Kidney (tissue), 22 donors: ENCODE measurements at places on chromosomes 16 and 17. TPM values are rescaled to one million over a fixed set of nuclear protein-coding genes. Genes with fewer than 3 reads are reported as not detected.
A peak's percentile ranks its signal among the peaks of the same experiment; 100 is the strongest.

ZFP90 gene
- 30.3 TPM for total RNA-seq

EPX gene
- total RNA-seq, result 0.19 TPM

SOX15 gene
- 0.88 TPM for total RNA-seq

ITGA2B gene
- total RNA-seq, result 1.7 TPM

DNA sequence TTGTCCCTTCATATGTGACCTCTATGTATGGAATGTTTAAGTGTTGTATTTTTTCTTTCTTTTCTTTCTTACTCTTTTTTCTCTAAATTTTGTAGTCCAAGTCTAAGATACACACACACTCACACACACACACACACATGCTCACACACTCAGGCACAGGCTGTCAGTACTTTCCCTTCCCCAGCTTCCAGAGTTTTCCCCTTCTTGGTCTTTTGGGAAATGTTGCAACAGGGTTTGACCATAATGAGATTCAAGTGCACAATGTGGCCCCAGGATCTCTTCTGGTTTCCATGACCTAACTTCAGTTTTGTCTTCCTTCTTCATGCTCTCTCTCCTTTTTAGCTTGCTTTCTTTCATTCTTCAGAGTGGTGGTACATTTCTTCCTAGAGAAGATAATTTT lies 289.8 kb upstream of the FOXF1 start:
- no peak for DNase-seq
- no peak overlapping the region for H3K27ac ChIP-seq
- peaks cover 24% of the 10 kb centered on the region for H3K27me3 ChIP-seq
- H3K36me3 ChIP-seq, result no peaks in the 10 kb centered on the region
- H3K4me3 ChIP-seq, result no peak overlapping the region

DNA sequence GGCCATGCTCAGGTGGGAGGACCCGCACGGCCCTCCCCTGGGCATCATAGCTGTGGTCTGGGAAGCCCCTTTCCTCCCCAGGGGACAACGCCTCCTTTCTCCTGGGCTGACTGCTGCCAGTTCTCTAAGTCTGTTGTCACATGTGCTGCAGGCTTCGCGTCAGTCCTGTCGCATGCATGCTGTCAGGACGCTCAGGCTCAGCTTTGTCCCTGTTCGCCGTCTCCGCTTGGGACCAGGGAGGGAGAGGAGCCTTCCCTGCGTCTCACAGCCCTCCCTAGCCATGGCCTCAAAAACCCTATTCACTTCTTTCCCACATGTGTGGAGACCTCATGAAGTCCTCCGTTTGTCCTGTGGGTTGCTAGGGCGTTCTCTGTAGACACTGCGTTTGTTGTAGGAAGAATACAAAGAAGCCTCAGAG lies 21.4 kb downstream of the LDHD start:
- H3K4me3 ChIP-seq, result no peak overlapping the region
- H3K27ac ChIP-seq, result no peak overlapping the region
- peaks cover 4% of the 10 kb centered on the region for H3K36me3 ChIP-seq
- DNase-seq, result no peak
- H3K27me3 ChIP-seq, result no peaks in the 10 kb centered on the region
- peaks cover 19% of the 10 kb centered on the region for H3K4me1 ChIP-seq

GRCh38 chr16:56651586-56651985 lies at the start of gene MT1B:
MT1B (plus strand) TSS chr16:56651886; CDS start chr16:56651954, 68 bp downstream.
- H3K4me1 ChIP-seq, result no peaks in the 10 kb centered on the region
- peaks cover 12% of the 10 kb centered on the region for H3K27me3 ChIP-seq
- DNase-seq, result no peak
- H3K4me3 ChIP-seq, result no peak within 1 kb of the TSS

DNA sequence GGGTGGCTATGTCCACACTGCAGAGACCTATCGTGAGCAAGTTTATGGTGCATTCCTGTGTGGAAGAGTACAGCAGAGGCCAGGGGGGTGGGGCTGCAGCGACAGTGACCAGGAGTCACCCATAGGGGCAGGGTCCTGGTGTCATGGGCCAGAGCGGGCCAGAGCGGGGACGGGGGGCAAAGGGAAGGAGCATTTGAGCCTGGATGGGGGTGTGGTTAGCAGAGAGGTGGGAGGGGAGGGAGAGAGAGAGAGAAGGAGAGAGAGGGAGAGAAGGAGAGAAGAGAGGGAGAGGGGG lies 17.8 kb downstream of the JPH3 start:
- no peak for DNase-seq
- H3K27ac ChIP-seq, result no peak overlapping the region
- H3K4me1 ChIP-seq, result no peaks in the 10 kb centered on the region
- no peak overlapping the region for H3K4me3 ChIP-seq
- H3K36me3 ChIP-seq, result no peaks in the 10 kb centered on the region

DNA sequence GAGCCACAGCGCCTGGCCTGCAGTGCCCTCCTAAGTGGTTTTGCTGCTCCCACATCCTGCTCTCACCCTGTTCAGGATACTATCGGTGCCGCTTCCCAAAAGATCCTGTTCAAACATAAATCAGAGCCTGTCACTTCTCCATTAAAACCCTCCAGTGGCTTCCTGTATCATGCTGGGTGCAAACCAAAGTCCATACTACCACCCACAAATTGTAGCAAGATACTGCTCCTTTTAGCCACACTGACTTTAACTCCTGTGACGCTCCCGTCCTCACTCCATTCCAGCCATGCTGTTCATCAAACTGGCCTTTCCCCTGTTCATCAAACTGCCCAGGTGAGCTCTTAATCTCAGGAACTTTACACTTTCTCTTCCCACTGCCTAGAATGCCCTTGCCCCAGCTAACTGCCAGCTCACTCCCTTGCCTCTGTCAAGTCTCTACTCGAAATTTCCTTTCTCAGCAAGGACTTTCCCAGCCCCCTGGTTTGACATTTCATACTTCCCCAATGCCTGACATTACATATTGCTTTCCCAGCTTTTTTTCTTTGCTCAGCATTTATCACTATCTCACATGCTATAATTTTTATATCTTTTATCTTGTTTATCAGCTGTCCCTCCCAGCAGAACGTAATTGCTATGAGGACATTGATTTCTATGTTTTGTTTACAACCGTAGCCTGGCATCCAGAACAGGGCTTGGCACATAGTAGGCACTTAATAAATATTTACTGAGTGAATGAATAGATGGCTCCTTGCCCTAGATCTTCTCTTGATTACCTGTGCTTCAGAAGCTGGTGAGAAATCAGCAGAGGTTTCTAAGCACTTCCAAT lies 44.3 kb upstream of the SMURF2 start:
- DNase-seq, result no peak
- H3K36me3 ChIP-seq, result no peaks in the 10 kb centered on the region
- peaks cover 3% of the 10 kb centered on the region for H3K4me1 ChIP-seq
- peak overlapping the region; percentile 80 for H3K27ac ChIP-seq

DNA sequence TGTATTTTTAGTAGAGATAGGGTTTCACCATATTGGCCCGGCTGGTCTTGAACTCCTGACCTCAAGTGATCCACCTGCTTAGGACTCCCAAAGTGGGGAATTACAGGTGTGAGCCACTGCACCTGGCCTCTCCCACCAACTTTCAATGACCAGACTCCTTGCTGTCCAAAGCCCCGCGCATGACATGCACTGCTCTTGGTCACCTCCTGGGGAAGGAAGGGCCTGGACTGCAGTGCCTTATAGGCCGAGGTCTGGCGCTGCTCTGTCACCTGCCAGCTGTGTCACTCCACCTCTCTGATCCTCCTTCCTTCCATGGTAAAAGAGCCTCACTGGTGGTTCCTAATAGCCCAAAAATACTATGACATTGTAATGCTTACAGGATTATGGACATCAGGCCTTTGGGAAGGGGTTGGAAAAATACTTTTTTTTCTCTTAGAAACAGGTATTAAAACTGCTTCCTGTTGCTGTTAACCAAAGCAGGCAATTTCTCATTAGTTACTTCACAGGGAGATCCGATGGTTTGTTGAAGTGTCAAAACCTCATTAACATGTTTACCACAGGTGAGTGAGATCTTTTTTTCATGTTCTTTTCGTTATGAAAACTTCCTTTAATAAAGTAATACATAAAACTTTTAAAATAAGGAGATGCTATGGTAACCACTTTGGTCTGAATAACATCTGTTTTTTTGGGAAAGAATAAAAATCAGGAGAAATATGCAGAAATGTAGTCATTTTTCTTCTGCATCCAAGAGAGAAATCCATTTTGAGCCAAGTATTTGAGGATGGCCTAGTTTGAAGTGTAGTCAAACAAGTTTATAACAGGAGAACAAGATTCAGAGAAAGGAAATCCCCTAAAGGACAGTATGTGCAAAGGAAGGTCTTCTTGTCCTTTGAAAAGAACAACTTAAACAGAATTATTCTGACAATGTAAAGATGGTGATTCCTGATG lies 35.5 kb downstream of the GRB7 start:
- no peak for DNase-seq
- H3K4me1 ChIP-seq, result no peaks in the 10 kb centered on the region
- H3K27ac ChIP-seq, result no peak overlapping the region
- no peaks in the 10 kb centered on the region for H3K27me3 ChIP-seq

GRCh38 chr16:85568519-85568918 lies 44.6 kb upstream of the GSE1 start:
- peak overlapping the region; percentile 87 for H3K27ac ChIP-seq
- H3K36me3 ChIP-seq, result peaks cover 4% of the 10 kb centered on the region
- peak overlapping the region; percentile 2 for H3K4me3 ChIP-seq
- no peaks in the 10 kb centered on the region for H3K27me3 ChIP-seq

- H3K4me3 ChIP-seq, result no peak overlapping the region
- peaks cover 3% of the 10 kb centered on the region for H3K27me3 ChIP-seq
- no peak for DNase-seq
- no peak overlapping the region for H3K27ac ChIP-seq
- no peaks in the 10 kb centered on the region for H3K36me3 ChIP-seq
Observed at GRCh38 chr17:44989552-44990138, 21.5 kb upstream of the C1QL1 start.

GRCh38 chr16:53081686-53082407 lies 27.1 kb downstream of the CHD9 start:
- DNase-seq, result no peak
- no peaks in the 10 kb centered on the region for H3K36me3 ChIP-seq
- H3K4me1 ChIP-seq, result peaks cover 2% of the 10 kb centered on the region
- no peak overlapping the region for H3K27ac ChIP-seq

DNA sequence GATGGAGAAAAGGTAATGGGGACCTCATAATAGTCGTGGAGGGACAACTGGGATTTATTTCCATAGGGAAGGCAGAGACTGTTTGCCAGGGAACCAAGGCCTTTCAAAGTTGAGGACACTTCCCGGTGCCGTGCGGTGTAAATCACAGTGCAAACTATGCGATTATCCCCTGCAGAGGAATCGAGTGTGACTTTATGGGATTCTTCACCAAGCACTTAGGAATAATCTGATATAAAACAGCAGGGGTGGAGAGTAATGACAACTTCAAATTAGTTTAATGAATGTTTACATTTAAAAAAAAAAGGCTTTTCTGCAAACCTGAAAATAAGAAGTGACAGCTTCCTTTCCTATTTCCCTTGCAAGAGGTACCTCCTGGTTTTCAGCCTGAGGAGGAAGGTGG lies 538.2 kb downstream of the MAF start:
- DNase-seq, result no peak
- no peak overlapping the region for H3K27ac ChIP-seq
- H3K27me3 ChIP-seq, result no peaks in the 10 kb centered on the region
- H3K4me1 ChIP-seq, result peaks cover 6% of the 10 kb centered on the region
- H3K4me3 ChIP-seq, result no peak overlapping the region
- H3K36me3 ChIP-seq, result no peaks in the 10 kb centered on the region

GRCh38 chr16:50683689-50684374 lies 2.7 kb upstream of the SNX20 start:
- H3K4me3 ChIP-seq, result no peak overlapping the region
- no peaks in the 10 kb centered on the region for H3K36me3 ChIP-seq
- no peak for DNase-seq
- no peaks in the 10 kb centered on the region for H3K4me1 ChIP-seq
- no peak overlapping the region for H3K27ac ChIP-seq

GRCh38 chr17:62854098-62854680 lies 46.1 kb upstream of the MARCHF10 start:
- H3K4me3 ChIP-seq, result no peak overlapping the region
- H3K36me3 ChIP-seq, result no peaks in the 10 kb centered on the region
- no peaks in the 10 kb centered on the region for H3K4me1 ChIP-seq
- no peak for DNase-seq

GRCh38 chr17:62631936-62632924 lies 4.8 kb downstream of the MRC2 start:
- peaks cover 4% of the 10 kb centered on the region for H3K4me1 ChIP-seq
- DNase-seq, result no peak
- H3K36me3 ChIP-seq, result no peaks in the 10 kb centered on the region
- H3K4me3 ChIP-seq, result no peak overlapping the region
- H3K27ac ChIP-seq, result no peak overlapping the region

GRCh38 chr17:574061-574460 lies 140.6 kb downstream of the VPS53 start:
- no peaks in the 10 kb centered on the region for H3K27me3 ChIP-seq
- no peaks in the 10 kb centered on the region for H3K36me3 ChIP-seq
- peak; percentile 72 for DNase-seq
- H3K27ac ChIP-seq, result no peak overlapping the region

- no peaks in the 10 kb centered on the region for H3K36me3 ChIP-seq
- peaks cover 13% of the 10 kb centered on the region for H3K4me1 ChIP-seq
- H3K27me3 ChIP-seq, result no peaks in the 10 kb centered on the region
Observed at GRCh38 chr17:45018848-45019711, 32.4 kb downstream of the DCAKD start.

DNA sequence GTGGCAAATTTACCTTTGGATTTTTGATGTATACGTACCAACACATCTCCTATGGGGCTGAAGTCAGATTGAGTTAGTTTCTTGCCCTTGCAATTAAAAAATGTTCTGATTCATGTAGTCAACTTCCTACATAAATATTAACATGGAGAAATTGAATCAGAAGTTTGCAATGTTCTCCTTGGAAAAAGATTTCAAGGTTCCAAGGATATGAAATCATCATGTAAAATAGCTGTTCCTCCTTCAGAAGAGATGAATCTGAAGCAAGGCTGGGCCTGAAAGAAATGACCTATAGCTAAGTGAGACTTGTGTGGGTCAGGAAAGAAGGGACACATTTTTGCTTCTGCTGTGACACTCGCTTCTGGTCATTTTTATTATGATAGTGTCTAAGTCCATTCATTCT lies 131.7 kb downstream of the RGS9 start:
- H3K36me3 ChIP-seq, result no peaks in the 10 kb centered on the region
- no peak overlapping the region for H3K4me3 ChIP-seq
- H3K4me1 ChIP-seq, result no peaks in the 10 kb centered on the region
- H3K27me3 ChIP-seq, result no peaks in the 10 kb centered on the region

GRCh38 chr17:75707079-75707571 lies 14.1 kb upstream of the ITGB4 start:
- DNase-seq, result no peak
- H3K27me3 ChIP-seq, result no peaks in the 10 kb centered on the region
- peak overlapping the region; percentile 34 for H3K27ac ChIP-seq
